ENCODE measurements at places on chromosomes 6 and 20.

DNA sequence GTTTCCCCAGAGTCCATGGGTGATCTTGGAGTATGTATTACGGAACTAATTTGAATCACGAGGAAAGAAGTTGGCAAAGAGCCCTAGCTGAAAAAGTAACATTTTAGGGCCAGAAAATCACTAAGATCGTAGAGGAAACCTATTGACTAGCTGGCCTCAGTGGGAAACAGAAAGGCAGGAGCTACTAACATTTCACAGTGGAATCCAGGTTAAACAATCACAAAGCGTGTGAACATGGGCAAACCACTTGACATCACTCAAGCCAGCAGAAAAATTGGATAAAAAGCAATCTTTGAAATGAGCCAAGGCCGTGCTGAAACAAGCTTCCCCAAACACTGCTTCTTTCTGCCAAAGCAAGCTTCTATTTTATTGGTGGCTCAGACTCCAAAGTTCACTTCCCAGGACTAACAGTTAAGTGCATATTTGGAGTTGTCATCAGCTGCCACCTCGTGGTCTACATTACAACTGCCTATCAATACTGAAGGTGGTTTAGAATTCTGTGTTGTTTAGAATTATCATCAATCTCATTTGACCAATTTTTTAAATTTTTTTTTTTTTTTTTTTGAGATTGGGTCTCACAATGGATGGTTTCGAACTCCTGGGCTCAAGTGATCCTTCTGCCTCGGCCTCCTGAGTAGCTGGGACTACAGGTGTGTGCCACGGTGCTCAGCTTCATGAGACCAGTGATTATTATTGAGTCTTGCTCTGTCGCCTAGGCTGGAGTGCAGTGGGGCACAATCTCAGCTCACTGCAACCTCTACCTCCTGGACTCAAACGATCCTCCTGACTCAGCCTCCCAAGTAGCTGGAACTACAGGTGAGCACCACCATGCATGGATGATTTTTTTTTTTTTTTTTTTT, 10.6 kb downstream of the RPS10 start:
- DNase-seq = no peak

DNA sequence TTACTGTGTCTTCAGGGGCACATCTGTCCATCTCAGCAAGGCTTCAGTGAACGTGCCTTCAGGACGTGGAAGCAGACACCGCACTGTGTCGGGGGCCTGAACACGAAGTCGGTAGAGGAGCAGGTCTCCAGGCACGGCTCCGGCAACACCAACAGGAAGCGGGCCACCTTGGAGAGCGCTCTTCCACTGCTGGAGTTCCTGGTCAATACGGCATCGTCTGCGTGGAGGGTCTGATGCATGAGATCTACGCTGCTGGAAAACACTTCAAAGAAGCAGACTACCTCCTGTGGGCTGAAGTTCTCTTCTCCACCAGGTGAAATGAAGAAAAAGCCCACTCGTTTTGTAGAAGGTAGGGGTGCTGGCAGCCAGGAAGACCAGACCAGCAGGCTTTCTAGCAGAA, 69.3 kb upstream of the SLCO4A1 start:
- DNase-seq = no peak

- DNase-seq = no peak
Measured at GRCh38 chr20:37977786-37978185, 55.5 kb downstream of the TTI1 start.

DNA sequence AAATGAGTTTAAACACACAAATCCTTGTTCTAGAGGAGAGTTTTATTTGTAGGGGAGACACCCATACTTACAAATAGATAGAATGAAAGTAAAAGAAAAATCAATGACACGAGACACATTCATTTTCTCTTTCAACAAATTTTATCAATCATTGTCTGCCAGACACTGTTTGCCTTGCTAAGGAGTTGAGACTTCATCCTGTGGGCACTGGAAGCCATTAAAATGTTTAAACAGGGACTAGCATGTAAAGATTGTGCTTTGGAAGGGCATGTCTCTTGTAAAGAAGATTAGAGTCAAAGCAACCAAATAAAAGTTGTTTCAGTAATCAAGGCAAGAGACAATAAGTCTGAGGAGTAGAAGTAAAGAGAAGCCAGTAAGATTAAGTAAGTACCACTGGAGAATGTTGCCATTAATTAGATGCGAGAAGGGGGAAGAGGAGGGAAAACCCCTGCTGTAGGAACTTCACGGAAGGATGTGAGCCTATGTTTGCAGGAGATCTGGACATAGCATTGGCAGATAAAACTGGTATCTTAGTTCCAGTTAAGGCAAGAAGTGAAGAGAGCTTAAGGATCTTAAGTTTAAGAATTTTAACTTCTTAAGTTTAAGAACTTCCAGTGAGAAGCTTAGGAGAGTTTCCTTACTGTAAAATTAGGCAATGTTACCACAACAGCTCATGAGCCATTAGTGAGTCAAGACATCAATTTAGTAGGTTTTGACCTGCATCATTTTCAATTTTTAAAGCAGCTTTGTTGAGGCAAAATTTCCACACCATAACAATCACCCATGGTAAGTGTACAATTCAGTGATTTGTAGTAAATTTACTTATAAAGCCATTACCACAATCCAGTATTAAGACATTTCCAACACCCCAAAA, 117.0 kb upstream of the UST start:
- no peak for DNase-seq
